ENCODE measurements at places on chromosomes 6 and 20.

GRCh38 chr6:122681705-122682104 is 71.5 kb downstream of the PKIB start:
- DNase-seq: no peak

GRCh38 chr20:43032459-43032858 is 157.2 kb downstream of the PTPRT start:
- DNase-seq: no peak

DNA sequence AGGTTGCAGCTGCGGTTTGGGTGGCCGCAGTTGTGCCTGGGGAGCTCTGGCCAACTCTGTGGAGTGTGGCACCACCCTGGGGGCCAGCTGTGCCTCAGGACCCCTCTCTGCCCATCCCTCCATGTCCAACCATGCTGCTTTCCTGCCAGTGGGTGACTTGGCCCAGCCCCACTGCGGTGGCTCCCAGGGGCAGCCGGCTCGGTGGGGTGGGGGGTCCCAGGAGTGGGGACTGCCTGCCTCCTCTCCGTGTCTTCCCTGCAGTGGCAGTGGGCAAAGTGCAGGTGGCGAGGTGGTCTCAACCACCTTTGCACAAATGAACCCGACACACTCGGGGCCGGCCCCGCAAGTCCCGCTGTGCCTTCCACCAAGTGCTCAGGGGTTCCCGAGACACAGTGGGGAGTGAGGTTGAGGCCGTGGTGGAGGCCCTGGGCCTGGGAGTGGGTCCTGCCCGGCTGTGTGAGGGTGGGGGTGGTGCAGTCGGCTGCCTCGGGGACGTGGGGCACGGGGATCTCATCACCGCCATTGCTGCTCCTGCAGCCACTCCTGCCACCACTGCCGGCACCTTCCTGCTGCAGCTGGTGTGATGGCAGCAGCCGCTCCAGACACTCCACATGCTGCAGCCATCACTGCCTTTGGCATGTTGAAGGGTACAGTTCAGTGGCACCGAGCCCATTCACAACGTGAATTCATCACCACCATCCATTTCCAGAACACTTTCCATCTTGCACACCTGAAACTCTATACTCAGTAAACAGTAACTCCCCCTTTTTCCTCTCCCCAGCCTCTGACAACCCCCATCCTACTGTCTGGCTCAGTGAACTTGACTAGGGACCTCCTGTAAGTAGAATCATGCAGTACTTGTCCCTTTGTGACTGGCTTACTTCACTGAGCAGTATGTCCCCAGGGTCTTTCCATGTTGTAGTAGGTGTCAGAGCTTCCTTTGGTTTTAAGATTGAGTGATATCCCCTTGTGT is 10.7 kb upstream of the SLCO4A1 start:
- DNase-seq: no peak

- DNase-seq: no peak
These were observed 180.0 kb downstream of the GJA10 start for GRCh38 chr6:90074161-90074850.

DNA sequence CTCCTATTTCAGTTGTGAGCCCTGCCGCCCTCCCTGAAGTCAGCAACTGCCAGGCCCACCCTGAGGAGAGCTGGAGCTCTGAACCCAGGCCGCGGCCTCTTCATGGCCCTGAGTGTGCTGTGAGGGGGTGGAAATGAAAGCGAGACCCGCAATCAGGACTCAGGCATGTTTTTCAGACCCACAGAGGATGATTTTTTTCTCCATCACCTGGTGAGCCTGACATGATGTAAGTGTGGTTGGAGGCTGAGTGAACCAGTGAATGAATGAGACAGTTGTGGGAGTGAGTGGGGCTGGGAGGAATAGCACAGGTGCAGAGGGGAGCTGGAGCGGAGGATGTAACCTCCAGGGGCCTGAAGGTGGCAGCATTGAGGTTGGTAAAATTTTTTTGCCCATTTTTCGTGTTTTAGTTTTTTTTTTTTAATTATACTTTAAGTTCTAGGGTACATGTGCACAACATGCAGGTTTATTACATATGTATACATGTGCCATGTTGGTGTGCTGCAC is 18.3 kb downstream of the RAET1L start:
- no peak for DNase-seq

DNA sequence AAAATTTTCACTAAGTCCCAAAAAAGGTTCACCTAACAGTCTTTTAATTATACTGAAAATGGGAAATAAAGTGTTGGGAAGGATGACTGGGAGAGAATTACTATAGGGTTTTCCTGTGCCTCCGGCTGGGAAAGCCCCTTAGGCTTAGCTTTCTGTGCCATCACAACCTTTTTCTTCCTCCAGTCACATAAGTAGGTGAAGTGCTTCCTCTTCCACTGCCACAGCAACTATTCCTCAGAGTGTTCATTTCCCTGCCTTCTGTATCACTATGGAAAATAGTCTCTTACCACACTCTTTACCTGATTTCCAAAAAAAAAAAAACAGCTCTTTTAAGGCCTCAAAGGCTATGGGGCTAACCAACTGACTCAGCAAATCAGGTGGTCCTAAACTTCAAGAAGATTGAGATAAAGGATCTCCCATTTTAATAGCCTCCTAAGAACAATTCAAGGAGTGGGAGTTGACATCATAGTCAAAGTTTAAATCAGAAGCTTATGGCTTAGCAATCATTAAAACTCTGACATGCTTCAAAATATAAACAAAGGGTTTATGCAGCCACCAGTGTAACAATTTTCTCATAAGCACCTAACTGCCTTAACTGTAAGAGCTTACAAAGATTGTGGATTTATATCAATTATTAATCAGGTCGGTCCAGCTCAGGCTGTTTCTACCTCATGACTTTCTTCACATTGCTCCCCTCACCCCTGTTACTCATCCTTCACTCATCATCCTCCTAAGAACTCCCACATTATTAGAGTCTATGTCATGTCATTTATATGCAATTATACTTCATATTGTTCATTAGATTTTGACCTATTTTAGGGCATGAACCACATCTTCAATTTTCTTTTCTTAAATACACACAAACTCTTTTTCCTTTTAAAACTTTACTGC is 95.3 kb downstream of the RNGTT start:
- DNase-seq: no peak

DNA sequence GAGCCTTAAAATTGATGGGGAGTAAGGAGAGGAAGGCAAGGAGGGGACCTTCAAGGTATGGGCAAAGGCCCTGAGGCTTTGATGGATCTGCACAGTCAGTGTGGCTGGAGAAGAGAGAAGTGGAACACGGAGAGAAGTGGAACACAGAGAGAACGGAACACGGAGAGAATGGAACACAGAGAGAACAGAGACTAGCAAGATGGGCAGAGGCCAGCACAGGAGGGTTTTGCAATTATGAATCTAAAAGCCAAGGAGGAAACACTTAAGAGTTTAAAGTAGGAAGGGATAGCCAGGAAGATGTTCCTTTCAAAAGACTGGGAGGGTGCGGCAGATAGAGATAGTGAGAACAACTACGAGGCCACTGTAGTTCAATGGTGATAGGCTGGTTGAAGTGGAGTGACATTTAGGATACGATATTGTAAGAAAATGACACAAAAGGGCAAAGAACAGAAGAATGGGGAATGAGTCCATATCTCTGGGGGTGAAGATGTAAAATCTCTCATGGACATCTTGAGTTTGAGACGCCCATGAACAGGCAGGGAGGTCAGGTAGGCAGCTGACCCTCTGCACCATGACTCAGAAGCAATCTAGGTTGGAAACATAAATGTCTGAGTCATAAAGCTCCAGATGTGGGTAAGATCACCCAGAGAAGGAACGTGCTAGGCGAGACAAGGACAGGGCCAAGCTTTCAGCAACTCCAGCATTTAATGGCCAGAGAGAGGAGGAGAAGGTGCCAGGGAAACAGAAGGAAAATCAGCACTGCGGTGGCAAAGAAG is 25.4 kb downstream of the ZMYND8 start:
- no peak for DNase-seq

DNA sequence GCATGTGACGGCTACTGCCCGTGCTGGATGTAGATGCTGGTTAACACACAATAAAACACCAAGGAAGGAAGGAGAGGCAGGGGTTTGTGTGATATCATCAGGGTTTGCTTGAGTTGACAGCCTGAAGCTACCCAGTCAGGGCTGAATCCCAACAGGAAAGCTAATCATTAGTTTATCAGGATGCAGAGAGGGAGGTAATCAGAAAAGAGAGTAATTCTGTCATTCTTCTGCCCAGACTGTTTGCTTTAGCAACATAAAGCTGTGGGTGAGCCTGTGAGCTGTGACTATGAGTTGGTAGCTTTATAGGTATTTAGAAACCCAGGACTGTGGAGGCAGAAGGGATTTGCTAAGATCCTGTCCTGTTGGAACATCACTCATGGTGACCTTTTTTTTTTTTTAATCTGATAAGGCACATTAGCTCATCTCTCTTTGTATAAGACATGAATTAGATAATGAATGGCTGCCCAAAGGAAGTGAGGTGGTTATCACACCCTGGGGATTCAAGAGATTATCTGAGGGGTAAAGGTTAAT is 79.3 kb downstream of the CAP2 start:
- DNase-seq: no peak

DNA sequence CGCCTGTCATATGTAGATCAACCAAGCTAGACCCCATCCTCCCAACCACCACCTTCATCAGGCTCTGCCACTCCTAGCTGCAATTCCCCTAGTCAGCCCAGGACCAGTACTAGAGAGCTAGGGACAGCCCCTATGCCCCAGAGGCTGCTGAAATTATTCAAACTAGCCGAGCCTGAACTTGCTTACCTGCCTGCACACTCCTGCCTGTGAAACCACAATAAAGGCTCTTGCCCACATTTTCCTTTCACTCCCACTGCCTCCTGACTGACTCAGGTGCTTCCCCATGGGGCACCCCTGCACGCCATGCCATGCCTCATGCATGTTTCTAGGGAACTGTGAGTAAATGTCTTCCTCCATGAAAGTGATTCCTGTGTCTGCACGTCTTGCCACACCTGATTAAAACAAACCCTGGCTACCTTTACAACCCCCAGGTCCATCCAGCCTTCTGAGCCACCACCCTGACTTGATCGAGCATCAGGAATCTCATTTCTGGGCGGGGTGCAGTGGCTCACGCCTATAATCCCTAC is 66.5 kb upstream of the IER3 start:
- no peak for DNase-seq

DNA sequence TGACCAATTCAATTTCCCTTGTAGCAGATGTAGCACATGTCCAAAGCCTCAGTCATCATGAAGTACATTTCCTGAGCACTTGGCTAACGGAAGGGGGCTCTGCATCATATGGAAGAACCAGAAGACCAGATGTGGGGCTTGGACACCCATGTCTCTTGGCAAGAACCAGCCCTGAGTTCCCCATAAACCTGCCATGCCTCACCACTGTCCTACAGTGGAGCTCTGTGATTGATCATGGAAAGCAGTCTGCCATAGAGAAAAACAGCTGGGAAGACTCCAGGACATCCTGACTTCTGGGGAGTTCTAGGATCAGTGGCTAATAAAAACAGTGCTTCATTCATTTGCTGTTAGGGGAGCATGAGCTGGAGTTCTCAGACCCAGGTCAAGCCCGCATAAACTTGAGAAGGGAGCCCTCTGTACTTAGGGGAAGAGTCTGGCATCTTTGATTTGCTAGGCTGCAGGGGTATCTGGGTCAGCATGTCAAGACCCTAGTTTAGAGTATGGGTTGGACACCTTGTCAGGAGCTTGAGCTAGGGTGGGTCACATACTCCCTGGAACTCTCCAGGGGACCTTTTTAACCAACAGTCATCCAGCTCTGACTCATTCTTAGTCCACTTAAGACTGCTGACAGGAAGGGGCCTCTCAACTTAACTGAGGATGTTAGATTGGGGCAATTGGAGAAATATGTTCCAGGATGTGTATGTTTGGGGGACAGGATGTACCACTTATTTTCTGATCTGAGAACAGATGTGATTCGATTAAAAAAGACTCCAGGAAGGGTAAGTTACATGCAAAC is 26.3 kb upstream of the TRAM2 start:
- DNase-seq: no peak

- no peak for DNase-seq
These were observed 332.4 kb upstream of the PRDM1 start for GRCh38 chr6:105753620-105754211.

- DNase-seq: no peak
These were observed 281.0 kb downstream of the TFAP2C start for GRCh38 chr20:56909918-56910714.

DNA sequence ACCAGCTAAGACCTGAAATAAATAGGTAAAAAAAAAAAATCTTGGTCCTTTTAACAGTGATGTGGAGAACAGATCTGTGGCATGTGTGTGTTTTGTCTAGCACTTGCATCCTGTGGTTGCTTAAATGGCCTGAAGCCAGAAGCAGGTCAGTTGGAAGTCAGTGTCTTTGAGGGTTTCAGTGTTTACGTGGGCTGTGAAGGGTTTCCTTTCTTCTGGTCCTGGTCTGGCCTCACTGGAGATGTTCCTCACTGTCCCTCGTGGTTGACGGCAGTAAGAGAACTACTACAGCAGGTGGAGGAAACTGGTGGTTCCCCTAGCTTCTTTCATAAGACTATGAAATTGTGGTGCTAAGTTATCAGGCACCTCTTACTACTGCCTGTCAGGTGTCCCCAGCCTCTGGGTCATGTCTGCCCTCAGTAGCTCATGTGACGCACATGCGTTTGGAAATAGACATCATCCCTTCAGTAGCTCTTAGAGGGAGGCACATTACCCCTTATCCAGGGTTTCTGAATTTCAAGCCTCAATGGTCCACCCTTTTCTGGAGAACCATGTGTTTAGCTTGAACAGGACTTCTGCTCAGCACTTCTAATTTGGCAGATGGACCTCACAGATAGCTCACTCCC is 59.4 kb upstream of the SCP2D1 start:
- DNase-seq: no peak

- DNase-seq: no peak
These were observed 25.4 kb downstream of the DOP1A start for GRCh38 chr6:83092756-83093399.

GRCh38 chr20:47897461-47897860 is 112.2 kb upstream of the SULF2 start:
- DNase-seq: no peak

DNA sequence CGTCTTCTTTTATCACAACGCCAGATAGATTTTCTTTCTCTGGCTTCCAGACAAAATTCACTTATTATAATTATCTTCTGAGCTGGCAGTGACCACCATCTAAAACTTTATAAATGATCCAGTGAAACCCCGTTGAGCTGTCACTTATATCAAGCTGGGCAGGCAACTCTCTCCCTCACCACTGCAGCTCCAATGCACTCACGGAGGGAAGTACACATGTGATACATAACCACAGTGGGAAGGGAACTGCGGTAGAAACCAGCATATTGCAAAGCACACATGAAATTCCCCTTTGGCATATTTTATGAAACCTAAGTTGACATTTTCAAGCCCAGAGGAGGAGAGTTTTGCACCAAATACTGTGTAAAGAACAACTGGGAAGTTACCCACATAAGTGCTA is 536.9 kb downstream of the HACE1 start:
- DNase-seq: no peak

DNA sequence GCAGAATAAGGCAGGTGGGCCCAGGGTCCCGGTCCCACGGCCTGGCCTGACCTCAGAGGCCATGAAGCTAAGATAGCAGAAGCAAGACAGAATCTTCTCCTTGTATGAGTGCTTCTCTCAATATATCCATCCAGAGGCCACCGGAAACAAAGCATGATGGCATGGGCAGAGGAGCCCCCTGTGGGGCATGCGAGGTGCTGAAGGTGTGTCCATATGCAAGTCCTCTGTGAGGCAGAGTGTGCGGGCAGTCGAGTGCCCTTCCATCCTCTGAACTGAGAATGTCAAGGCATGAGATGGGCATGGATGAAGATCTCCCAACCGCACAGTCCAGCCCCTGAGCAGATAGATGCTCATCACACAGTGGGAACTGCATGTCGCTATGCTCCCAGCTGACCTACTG is 9.8 kb upstream of the GGTLC1 start:
- no peak for DNase-seq

Measured in effector CD8-positive, alpha-beta T cell (primary cell).